CD4-positive, alpha-beta T cell treated with Interleukin-6 at 100 ng/mL for 8 hours (primary cell): ENCODE measurements at places on chromosomes 7 and 10.

DNA sequence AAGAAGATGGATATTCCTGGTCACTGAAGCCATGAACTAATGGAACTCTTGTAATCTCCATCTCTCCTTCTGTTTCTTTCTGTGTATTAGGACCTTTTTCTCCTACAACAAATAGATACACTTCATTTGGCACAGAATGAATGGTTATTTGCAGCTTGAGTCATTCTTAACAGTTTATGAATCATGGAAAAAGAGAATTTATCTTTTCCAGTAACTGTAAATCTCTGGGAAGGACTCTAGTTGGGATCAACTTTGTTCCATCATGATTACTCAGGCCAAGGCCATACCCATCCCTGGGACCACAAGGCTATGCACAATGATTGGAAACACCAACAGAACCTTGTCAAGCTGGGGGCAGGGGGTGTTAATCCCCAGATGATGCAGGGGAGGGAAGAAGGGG is 36.1 kb upstream of the MDFIC start:
- DNase-seq, result no peak

DNA sequence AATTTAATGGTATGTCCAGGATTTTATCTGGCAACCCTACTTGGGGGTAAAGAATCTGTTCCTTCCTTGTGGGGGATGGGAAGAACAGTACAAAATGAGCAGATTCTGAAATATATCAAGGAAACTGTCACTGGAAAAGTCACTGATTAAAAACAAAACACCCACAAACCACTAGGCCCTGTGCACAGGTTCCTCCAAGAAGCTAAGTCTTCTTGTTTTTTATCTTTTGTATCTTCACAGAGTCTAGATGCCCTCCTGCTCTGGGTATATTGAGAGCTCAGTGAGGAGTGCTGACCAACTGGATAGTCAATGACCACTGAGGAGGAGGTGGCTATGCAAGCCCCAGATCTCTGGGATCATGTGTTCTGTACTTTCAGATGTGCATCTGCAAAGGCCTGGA is 86.8 kb upstream of the ANKRD1 start:
- DNase-seq, result no peak

GRCh38 chr10:84296091-84296981 is 32.1 kb upstream of the CCSER2 start:
- DNase-seq, result no peak

DNA sequence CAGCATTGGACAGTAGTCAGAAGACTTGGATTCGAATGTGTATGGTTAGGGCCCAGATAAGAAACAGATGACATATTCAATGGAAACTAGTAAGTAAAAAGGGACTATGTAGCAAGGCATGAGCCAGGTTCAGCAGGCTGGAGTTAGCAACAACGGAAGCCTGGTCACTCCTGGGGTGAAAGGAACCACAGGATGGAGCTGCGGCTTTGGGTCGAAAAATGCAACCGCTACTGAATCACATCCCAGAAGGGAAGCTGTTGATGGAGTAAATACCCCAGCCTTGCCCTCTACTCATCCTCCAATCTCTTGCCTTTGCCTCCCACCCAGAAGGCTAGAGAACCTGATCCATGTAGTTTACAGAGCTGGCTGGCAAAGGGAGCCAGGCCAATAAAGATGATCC is 37.5 kb upstream of the EGR2 start:
- DNase-seq, result peak; percentile 3

GRCh38 chr7:27942711-27943110 is 202.7 kb downstream of the TAX1BP1 start:
- DNase-seq, result no peak

DNA sequence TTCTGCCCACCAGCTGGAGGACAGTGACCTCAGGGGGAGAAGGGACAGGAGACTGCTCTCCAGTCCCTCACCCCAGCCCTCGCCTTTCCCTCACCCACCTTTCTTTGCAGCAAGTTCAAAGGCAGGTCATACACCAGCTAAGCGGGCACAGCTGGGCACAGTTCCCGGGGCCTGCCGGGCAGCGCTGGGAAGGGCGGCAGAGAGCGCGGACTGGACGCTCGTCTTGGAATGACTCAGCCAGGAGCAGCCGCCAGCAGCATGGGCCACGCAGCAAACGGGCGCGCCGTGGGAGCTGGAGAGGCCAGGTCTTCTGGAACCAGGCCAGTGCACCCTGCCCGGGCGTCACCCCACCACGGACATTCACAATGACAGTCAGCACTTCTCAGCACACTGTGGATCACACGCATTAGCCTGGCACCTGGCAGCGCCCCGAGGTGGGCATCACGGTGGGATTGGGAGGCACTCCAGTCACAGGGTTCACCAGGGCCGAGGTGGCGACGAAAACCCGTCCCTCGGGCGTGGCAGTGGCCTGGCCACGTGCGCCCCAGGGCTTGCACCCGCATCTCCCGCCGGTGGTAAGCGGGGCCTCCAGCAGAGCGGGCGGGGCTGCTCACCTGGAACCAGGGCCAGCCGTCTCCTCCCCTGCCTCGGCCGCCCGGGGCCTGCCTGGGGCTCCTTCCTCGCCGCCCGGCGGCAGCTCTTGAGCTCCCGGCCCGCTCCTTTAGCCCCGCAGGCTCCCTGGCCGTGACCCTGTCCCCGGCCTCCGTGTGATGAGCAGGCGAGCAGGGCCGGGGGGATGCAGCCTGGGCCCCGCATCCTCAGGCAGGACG is 29.0 kb upstream of the WDFY4 start:
- no peak for DNase-seq

- DNase-seq, result no peak
These were observed 110.1 kb upstream of the INSYN2A start for GRCh38 chr10:127306479-127306878.

GRCh38 chr7:68288144-68288593 is 1291.5 kb downstream of the TYW1 start:
- DNase-seq, result no peak

DNA sequence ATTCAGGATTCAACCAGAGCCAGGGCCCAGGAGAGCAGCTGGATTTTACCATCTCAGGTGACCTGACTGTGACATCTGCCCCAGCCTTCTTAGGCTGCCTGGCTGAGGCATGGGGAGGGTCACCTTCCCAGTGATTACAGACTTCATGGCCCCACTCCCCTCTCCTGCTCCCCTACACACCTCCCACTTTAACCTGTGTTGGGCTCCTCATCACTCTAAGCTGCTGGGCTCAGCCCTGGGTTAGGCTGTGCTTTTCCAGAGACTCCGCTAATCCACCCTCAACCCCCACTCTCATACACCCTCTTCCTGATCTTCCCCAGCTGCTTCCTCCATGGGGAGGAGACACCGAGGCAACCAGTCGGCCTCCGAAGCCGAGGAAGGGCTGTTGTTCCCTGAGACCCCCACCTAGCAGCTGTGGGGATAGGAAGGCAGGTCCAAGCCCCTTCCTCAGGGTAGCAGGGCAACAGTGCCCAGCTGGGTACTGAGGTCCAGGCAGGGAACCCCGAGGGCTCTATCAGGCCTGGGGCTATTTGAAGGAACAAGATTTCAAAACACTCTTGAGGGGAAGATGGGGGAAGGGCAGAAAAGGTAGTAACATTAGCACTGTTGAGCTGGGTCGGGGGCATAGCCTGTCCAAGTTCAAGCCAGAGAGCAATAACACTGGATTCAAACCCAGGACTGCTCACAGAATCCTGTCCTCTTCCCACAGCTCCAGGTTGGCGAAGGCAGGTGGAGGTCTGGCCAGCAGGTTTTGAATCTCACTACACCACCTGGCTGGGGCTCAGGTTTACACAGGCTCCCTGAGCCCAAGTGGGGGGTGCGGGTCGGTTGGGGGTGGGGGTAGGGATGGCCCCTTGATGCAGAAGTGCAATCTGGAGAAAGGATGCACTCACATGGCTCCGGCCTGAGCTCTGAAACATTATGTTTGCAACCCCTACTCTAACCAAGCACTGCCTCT is 1.8 kb downstream of the IMPDH1 start:
- no peak for DNase-seq
